ENCODE measurements at places on chromosomes 11 and 22.

GRCh38 chr22:40748388-40749355 lies 69.4 kb downstream of the MCHR1 start:
- no peak for DNase-seq

DNA sequence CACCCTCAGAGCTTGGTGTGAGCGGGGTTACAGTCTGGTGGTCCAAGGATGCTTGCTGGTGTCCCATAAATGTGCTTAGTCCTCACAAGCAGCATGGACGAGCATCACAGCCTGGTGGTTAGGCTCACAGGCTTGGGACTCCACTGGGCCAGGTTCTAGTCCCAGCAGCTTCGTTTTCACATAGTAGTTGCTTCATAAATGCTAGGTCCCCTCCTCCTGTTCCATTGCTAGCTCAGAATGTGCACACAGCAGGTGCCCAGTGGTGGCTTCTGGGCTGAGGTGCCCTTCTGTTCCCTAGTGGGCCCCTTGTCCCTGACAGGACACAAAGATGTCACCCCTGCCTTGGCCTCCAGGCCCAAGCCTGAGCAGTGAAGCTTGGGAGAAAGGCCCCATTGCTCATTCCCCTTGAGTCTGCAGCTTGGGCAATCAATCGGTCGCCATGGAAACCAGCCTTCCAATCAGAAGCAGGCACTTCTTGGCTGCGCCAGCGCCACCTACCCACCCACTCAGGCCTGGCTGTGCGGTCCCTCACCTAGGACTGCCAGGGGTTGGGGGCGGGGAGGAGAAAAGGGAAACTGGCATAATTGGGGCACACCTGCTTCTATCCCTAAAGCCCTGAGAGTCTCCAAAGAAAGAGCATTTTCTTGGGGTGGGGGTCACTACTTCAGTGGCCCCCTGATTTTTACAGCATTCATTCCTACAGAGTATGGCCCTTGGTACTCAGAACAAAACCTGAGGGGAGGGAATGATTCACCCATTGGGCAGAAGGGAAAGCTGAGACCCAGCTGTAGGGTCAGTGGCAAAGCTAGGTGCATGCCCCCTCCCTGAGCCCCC lies 48.1 kb downstream of the CYTH4 start:
- DNase-seq, result peak; percentile 67

- peak; percentile 39 for DNase-seq
Observed at GRCh38 chr11:82080160-82080559, 653.5 kb downstream of the FAM181B start.

DNA sequence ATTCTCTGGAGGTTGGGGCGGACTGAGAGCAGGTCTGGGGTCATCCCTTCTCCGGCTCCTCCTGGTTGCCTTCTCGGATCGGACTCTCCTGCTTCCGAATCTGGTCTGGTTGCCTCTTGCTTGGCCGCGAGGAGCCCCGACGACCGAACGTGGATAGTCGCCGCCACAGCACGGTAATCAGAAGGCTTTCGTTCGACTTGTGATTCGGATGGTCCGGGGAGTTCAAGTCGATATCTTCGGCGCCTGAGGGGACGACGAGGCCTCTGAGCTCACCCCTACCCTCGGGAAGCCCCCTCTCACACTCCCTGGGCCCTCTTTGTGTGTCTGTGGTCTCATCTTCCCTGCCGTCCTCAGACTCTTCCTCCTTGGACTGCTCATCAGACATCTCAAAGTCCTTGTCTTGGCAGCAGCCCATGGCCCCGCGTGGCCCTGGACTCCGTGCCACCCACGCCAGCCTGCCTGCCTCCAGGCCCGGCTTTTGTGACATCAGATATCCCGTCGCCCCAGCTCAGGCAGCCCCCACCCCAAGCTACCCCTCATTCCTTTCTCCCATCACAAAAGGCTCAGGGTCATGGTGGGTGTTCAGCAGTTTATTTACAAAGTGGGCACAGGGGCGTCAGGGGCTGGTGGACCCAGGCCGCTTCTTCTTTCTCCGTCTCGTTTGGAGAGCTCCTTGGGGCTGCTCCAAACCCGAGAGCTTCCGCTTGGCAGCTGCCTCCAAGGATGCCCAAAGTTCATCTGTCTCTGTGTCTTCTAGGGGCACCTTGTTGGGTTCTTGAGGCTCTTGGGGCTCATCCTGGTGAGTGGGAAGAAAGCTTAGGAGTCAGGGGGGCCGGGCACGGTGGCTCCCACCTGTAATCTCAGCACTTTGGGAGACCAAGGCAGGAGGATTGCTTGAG lies at the start of gene TEX54:
Gene TEX54, minus strand, starts transcription at position 506 of the 899 bp plus-strand sequence.
- DNase-seq, result no peak

DNA sequence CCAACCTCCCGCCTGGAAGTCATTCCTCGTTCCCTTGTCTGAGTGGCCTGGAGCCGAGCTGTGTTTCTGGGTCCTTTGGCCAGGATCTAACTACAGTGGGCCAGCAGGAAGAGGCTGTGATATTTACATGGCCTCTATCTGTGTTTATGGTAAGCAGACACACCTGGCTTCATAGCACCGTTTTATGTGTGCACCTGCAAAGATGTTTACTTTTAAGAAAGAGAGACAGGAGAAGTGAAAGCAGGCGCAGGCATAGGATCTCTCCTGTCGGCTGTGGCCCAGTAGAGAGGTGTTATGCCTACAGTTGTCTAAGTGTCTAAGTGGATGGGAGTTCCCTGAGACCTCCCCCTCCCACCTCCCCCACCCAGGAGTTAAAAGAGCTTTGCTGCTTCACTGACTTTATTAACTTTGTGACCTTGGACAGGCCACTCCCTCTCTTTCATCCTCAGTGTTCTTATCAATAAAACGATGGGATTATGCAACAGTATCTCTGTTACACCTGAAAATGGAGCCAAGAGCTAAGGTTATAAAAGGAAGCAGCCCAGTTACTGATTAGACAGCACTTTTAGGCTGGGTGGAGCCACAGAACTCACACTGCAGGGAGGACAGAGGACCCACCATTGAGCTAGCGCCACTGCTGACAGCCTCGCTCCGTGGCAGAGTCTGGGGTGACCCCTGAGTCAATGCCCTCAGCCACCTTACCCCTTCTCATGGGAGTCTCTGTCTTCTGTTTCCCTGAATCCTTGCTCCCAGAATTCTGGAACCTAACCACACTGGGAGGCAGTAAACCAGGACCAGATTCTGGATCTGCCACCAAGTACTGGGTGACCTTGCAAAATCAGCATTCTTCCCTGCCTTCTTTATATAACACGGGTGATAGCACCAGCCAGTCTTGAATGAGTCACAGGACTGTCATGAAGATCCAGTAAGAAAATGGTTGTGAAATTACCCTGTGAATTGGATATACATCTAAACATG lies 22.0 kb downstream of the ST14 start:
- DNase-seq, result peak; percentile 6

DNA sequence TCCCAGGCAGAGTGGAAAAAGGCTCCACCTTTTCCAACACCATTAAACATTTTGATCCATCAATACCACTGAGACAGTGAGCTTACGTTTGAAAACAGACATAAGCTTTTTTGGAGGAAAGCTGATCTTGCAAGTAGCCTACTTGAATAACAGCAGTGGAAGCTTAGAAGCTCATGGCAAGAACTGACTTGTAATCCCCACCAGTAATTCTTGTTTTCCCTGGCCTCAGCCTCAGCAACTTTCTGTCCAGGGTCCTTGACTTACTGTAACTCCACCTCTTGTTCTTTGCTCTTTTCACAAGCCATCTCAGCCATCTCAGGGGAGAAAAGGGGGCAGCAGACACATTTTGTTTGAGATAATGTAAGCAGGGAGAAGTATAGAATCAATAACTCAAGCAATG lies 12.3 kb upstream of the MPZL2 start:
- DNase-seq, result no peak

- DNase-seq, result peak; percentile 34
Observed at GRCh38 chr22:35777335-35777975, 59.8 kb downstream of the APOL5 start.

- DNase-seq, result no peak
Observed at GRCh38 chr11:107251298-107251697, 206.3 kb downstream of the CWF19L2 start.

DNA sequence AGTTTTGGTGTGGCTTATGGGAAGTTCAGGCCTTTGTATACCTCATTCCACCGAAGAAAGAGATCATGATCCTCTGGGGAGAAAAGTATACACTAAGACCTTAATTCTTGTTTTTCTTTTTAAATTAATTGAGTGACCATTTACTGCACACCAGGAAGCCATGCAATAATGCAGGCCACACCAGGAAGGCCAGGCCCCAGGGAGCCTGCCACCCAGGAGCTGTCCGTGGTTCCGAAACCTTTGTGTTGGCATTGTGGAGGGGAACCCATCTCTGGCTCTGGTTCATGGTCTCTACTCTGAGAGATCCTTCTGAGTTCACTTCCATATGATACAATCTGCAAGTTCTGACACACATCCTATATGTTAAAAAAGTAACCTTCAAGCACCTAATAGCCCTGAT lies 291.8 kb downstream of the MIAT start:
- peak; percentile 7 for DNase-seq

- DNase-seq, result no peak
Observed at GRCh38 chr11:66388780-66389386, 17.3 kb upstream of the SLC29A2 start.

DNA sequence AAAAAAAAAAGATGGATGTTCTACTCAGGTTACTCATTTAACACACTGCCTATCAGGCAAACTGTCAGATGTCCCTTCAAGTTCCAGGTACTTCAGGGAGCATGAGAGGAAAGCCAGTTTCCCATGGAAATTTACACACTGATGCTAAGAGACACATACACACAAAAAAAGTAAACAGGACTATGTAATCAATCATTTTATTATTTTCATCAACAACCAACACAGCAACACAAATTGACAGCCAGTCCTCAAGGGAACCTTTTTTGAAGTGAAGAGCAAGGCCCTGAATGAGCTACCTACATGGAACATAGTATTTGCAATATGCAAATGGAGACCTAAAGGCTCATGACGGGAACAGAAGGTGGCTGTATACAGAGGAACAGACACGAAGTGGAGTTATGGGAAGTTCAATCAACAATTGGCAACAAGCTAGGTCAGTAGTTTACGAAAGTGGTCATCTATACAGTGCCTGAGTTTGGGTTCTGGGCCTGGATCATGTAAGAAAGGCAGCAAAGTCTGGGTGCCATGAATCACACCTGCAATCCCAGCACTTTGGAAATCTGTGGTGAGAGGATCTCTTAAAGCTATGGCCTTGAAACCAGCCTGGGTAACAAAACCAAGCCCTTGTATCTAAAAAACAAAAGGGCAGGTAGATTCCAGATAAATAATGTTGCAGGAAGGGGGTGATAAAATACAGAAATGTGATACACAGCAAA lies 12.6 kb upstream of the WDR74 start:
- no peak for DNase-seq

DNA sequence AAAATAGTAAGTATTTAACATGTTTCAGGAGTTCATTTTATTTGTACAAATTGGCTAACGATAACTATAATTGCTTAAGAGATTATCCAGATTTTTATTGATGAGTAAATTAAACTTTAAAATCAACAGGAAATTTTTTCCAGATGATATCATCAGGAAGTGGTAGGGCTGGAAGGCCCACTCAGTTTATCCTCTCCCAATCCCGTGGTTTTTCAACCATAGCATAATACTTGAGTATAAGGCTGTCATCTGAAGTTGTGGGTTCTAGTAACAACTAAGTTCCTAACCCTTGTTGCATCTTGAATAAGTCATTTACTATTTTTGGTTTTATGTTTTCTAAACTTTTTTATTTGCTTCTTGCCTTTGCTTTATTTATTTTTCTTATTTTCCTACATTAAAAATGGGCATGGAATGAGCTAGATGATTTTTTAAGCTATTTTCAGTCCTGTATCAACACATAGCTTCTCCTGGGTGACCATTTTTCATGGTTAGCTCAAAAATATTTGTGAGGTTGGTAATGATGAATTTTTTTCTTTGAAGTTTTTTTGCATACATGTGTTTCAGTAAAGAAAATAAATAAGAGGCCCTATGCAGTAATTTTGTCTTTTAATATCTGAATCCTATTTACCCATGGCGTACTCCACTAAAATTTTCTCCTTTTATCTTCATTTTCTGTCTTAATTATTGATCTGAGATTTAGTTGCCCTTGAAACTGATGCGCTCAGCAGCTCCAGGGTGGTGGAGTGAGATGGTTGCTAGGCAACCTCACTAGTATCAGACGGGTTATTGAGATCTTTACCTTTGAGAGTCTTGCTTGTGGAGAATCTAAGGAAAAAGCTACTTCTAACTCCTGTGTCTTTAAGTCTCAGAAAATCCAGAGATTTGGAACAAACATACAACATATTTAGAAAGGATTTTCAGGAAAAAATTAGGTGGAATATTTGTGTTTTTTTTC lies 452.0 kb upstream of the CCDC179 start:
- no peak for DNase-seq

GRCh38 chr22:47630741-47631534 lies 868.5 kb downstream of the TBC1D22A start:
- DNase-seq, result no peak

Data from retinal pigment epithelial cell (primary cell).